ENCODE measurements at places on chromosomes 7 and 10.

DNA sequence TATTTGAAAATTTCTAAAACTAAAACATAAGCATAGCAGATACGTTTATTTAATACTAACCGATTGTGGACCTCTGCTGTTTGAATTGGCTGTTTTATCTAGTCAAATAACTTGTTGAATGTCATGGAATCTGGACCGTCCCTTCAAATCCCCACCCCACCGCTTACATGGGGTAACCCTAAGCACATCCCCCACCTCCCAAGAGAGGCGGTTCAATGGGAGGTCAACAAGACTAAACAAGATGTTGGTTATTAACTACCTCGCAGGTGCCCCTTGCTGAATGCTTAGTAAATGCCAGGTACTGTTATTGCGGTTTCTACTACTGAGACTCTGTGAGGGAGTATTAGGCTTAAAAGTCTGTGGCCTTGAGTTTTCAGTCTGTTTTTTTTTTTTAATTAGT lies 70.9 kb downstream of the DAGLB start:
- no peak for DNase-seq

DNA sequence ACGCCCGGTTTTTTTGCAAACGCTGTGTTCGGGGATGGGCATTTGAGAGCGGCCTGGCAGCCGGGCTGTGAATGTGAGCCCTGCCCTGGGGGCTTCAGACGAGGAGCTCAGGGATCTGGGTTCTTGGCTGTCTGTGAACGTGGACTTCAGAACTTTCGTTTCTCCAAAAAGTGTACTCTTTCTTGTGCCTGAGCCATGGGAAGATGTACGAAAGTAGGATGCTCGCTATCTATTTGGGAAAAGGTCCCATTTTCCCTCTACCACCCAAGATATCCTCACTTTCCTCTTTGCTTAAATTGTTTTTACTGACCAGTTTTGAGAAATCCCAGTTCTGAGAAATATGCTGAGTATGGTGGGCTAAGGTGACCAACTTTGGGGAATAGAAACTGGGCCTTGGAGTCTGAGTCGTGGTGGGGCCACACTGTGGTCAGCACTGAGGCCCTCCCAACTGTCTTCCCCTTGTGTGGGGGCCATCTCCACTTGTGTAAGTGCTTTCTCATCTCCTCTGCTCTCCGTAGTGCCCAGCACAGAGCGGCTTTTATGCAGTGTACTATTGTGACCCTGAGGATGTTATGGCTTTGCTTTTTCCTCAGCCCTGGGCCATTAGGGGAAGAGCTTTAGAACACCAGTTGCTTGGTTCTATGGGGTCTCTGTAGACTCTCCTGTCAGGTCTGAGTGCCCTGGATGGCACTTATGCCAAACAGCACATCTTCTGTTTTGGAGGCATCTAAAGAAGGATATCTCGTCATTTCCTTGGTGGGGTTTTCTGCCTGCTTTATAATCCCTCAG lies 918 bp downstream of the DBNL start:
- no peak for DNase-seq

DNA sequence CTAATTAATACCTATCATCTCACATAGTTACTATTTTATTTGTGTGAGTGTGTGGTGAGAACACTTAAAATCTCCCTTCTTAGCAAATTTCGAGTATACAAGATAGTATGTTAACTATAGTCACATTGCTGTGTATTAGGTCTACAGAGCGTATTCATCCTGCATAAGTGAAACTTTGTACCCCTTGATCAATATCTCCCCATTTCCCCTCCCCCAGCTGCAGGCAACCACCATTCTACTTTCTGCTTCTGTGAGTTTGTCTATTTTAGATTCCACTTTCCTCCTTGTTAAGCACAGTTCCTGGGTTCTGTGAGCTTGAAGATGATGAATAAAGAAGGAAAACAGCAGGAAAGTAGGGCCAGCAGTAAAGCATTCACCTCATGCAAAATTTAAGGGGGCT lies 42.4 kb downstream of the MRPS33 start:
- DNase-seq = no peak

DNA sequence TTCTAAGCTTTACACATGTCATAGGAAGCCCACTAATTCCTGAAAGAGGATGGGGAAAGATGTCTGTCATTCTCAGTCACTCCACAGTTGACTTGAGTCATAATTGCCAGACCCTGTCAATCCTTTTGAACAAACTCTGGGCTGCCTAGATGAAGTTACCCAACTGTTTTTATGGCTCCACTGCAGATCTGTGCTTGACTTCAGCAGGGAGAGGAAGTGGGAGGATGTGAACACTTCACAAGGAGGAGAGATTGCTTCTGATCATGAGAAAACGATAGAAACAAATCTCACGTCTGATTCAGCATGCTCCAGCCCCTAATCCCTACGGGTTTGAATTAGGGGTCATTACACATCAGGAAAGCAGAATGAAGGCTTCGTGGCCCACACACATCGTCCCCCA lies 596.6 kb upstream of the CELF2 start:
- no peak for DNase-seq

GRCh38 chr10:78702876-78703275 lies 365.9 kb upstream of the ZMIZ1 start:
- DNase-seq = no peak

DNA sequence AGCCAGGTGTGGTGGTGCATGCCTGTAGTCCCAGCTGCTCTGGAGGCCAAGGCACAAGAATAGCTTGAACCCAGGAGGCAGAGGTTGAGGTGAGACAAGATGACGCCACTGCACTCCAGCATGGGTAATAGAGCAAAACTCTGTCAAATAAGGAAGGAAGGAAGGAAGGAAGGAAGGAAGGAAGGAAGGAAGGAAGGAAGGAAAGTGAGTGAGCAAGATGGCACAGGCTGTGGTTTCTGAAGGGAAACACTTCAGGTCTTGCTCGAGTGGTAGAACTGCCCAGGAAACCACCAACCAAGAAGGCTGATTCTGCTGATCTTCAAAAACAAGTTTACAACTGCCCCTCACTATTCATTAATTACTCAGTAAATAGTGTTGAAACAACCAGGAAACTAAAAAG lies 45.2 kb downstream of the EZH2 start:
- no peak for DNase-seq

- no peak for DNase-seq
These were observed 18.4 kb downstream of the CYP2C19 start for GRCh38 chr10:94780844-94781243.

DNA sequence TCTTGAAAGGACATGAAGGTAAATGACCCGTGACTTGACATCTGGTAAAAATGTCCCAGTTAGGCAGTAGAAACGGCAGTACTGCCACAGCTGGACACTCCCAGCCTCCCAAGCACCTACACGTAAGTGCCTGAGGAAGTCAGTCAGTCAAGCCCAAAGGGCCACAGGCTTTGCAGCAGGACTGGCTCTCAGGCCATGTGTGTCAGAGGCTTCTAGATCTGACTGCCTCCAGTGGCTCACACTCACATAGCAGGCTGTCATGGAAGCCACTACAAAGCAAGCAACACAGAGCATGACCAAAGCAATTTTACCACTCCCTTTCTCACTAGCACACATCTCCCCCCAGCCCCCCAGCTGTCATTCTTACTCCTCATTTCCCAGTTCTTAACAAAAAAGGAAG lies 17.8 kb upstream of the CCNJ start:
- peak; percentile 35 for DNase-seq

GRCh38 chr10:129719415-129719739 lies 244.7 kb downstream of the EBF3 start:
- DNase-seq = no peak

GRCh38 chr7:98802088-98802780 lies 67.6 kb downstream of the TMEM130 start:
- no peak for DNase-seq

GRCh38 chr7:141126107-141126506 lies 52.2 kb downstream of the TMEM178B start:
- no peak for DNase-seq

GRCh38 chr7:157384301-157384700 lies 47.5 kb downstream of the DNAJB6 start:
- DNase-seq = no peak

DNA sequence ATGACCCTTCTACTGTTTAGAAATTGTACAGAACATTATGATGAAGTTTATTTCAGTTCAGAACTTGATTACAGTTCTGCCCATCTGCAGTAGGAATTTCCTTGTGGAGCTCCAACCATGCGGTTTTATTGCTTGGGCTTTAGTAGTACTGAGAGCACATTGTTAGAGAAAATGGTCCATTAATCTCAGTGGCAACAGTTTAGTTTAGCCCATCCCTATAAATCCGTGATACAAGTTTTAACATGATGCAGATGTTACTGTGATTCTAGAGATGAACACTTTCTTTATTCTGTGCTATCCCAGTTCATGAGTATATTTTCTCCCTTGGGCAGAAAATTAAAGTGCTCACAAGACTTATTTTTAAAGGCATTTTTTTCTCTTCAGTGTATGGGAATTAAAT lies 84.8 kb upstream of the FZD8 start:
- no peak for DNase-seq
